ENCODE measurements at places on chromosomes 4 and X. TPM values are rescaled to one million over a fixed set of nuclear protein-coding genes. Genes with fewer than 3 reads are reported as not detected.

- no peak for DNase-seq
Measured at GRCh38 chrX:49171752-49172279, at the start of gene PLP2. TSS of gene PLP2 (plus strand) at chrX:49171898. CDS start at chrX:49172001, 103 bp downstream.

GRCh38 chrX:698206-698605 is 67.6 kb downstream of the SHOX start:
- DNase-seq: no peak

The ARL9 gene
- under 0.01 TPM for total RNA-seq

The ETNPPL gene
- not detected for total RNA-seq

The LCORL gene
- total RNA-seq: 11.0 TPM
